ENCODE measurements at places on chromosomes 3 and 15. TPM values are rescaled to one million over a fixed set of nuclear protein-coding genes. Genes with fewer than 3 reads are reported as not detected.

- DNase-seq = no peak
Observed at GRCh38 chr3:69881051-69881450, 118.5 kb upstream of the SAMMSON start.

DNA sequence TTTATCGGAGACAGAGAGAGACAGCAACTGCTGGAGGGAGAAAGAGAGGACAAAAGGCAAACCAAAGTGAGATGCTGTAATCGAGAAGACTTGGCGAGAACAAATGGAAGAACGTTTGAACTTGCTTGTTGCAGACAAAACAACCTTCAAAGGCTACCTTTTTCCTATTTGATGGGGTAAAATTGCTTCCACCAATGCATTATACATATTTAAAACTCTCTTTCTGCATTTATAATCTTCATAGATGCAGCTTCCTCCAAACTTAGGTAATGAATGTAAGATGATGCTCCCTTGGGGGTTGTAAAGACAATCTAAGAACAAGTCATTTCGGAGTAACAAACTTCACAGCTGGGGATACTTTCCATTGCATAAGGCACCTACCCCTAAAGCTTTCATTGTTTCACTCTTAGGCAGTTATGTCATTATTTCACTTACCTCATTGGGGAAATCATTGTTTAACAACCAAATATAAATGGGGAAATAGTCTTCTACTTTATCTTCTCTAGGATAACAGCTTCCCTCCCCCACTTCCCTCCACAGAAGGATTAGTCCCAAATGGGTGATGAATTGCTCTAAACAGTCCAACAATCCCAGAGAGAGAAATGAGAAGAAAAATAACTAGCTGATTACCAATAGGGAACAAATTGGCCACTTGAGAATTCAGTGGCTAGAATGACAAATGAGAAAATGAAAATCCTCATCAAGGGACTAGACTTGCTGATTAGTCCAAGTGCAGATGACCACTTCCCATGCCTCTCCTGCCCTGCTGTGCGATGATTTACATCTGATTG is 269.8 kb upstream of the ADAMTS9 start:
- no peak for DNase-seq

Gene REC114
- total RNA-seq = not detected

GRCh38 chr15:70435872-70436271 is 327.5 kb downstream of the UACA start:
- DNase-seq = no peak

- no peak for DNase-seq
Observed at GRCh38 chr3:127784283-127784682, 38.0 kb downstream of the MGLL start.

Gene WDR93
- total RNA-seq = 0.25 TPM

Gene ADGRG7
- total RNA-seq = not detected

GRCh38 chr15:80755885-80756284 is 23.3 kb upstream of the CEMIP start:
- no peak for DNase-seq

GRCh38 chr3:133531981-133532380 is 41.5 kb upstream of the CDV3 start:
- peak; percentile 82 for DNase-seq
